ENCODE measurements at places on chromosomes 7 and 10. TPM values are rescaled to one million over a fixed set of nuclear protein-coding genes. Genes with fewer than 3 reads are reported as not detected.
A peak's percentile ranks its signal among the peaks of the same experiment; 100 is the strongest.

GRCh38 chr10:61465171-61465496 is 12.0 kb upstream of the TMEM26 start:
- H3K4me3 ChIP-seq: no peak overlapping the region
- no peak overlapping the region for H3K27ac ChIP-seq
- H3K4me1 ChIP-seq: peaks cover 15% of the 10 kb centered on the region
- DNase-seq: no peak
- no peaks in the 10 kb centered on the region for H3K27me3 ChIP-seq

DNA sequence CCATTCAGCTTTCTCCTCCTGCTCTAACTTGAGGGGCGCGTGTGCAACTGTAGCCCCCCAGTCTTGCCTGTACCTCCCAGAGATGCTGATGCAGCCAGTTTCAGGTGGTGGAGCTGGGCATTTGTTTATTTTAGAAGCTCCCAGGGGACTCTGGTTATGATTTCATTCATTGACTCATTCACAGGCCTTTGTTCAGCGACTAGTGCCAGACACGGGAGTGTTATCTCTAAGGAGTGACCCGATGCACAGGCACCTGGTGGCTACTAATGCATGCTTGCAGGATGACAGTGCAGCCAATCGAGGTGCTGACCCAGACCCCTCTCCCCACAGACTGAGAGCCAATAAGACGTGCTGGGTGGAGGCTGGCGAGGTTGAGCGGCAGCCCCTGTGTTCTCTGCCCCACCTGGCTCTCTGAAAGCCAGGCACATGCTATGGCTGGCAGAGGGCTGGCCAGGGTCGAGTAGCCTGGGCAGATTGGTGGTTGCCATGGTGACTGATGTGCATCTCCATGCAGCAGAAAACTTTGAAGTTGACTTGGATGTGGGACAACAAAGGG is 19.7 kb upstream of the SLC18A2 start:
- DNase-seq: no peak
- no peaks in the 10 kb centered on the region for H3K4me1 ChIP-seq
- H3K36me3 ChIP-seq: no peaks in the 10 kb centered on the region
- H3K27ac ChIP-seq: no peak overlapping the region
- no peak overlapping the region for H3K4me3 ChIP-seq

GRCh38 chr10:11813855-11814567 is 9.1 kb upstream of the PROSER2 start:
- no peaks in the 10 kb centered on the region for H3K4me1 ChIP-seq
- no peaks in the 10 kb centered on the region for H3K27me3 ChIP-seq
- no peaks in the 10 kb centered on the region for H3K36me3 ChIP-seq
- no peak overlapping the region for H3K27ac ChIP-seq
- no peak overlapping the region for H3K4me3 ChIP-seq

- no peaks in the 10 kb centered on the region for H3K4me1 ChIP-seq
- peak; percentile 58 for DNase-seq
- H3K4me3 ChIP-seq: no peak overlapping the region
- no peaks in the 10 kb centered on the region for H3K36me3 ChIP-seq
These were observed 45.3 kb upstream of the ZMIZ1 start for GRCh38 chr10:79023240-79024162.

DNA sequence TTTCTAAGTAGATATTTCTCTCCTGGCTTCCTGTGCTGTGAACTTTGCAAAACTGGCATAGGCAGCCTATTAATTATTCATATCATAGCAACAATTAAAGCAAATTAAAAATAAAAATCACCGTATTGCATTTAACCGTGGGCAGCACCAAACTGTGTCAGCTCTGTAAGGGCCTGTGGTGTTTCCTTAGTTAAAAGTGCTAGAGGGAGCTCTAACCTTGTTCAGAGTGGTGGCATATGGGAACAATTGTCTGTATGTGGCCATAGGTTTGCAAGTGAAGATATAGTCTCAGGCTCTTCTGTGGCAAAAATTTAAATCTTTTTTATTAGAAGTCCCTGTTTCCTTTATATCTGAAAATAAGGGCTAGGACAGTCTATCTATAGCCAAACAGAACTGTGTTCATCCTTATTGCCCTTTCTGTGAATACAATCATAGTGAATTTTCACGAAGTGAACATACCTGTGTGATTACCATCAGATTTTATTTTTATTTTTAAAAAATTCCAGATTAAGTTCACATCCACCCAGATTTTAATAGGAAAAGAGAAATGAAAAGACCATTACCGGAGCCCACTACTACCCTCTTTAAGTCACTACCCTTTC is 92.6 kb downstream of the POLL start:
- no peak overlapping the region for H3K27ac ChIP-seq
- H3K4me1 ChIP-seq: no peaks in the 10 kb centered on the region
- no peaks in the 10 kb centered on the region for H3K27me3 ChIP-seq
- DNase-seq: no peak
- no peaks in the 10 kb centered on the region for H3K36me3 ChIP-seq

- no peak overlapping the region for H3K27ac ChIP-seq
- no peak overlapping the region for H3K4me3 ChIP-seq
- no peak for DNase-seq
These were observed 2.0 kb downstream of the UTF1 start for GRCh38 chr10:133231946-133232574.

DNA sequence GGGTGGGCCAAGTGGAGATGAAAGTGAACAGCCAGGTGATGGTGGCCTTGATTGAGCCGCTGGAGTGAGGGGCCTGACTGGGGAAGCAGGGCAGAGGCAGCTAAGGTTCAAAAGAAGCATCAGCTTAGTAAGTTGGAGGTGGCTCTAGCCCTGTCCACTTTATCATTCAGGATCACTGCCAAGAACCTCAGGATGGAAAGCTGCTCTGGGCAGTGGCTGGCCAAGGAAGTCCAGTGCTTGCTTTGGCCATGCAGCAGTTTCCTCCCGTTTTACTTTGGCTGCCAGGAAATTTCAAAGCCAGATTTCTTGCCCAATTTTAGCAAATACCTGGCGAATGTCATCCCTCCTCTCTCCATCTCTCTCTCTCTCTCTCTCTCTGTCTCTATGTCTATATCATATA is 384.9 kb downstream of the PLXNA4 start:
- peaks cover 9% of the 10 kb centered on the region for H3K36me3 ChIP-seq
- H3K4me1 ChIP-seq: no peaks in the 10 kb centered on the region
- no peaks in the 10 kb centered on the region for H3K27me3 ChIP-seq

DNA sequence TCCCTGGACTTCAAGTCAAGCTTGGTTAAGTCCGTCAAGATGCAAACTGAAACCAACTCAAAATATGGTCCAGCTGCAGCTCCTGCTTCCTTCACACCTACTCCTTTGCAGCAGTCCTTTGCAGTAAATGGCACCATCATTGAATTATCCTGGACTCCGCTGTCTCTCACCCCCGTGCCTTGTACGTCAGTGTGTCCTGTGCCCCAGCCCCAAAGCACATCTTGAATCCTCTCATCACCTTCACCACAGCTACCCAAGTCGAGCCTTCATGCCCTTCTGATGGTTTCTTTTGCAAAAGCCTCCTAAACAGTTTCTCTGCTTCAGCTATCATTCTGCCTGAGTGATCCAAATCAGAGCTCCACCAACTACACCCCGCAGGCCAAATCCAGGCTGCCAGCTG is 88.4 kb upstream of the LEP start:
- DNase-seq: no peak
- no peak overlapping the region for H3K4me3 ChIP-seq

DNA sequence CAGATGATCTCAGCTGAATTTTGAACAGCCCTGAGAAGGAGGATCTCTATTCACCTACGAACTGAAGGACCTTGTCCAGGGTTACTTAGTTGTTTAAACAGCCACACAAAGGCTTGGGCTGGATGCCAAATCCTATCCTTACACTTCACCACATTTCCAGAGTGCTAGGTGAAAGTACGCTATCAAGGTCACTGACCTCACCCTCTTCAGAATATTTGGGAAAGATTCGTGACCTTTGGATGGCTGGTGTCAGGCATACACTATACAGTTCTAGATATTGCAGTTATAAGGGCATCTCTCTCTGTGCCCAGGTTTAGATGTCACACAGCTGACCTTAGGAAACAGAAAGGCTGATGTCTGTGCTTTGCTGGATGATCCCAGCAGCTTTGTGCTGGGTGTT is 61.2 kb upstream of the ABLIM1 start:
- no peaks in the 10 kb centered on the region for H3K36me3 ChIP-seq
- H3K4me1 ChIP-seq: peaks cover 20% of the 10 kb centered on the region
- no peak for DNase-seq
- no peak overlapping the region for H3K4me3 ChIP-seq
- no peak overlapping the region for H3K27ac ChIP-seq
- no peaks in the 10 kb centered on the region for H3K27me3 ChIP-seq

- H3K27ac ChIP-seq: no peak overlapping the region
- peaks cover 21% of the 10 kb centered on the region for H3K36me3 ChIP-seq
- H3K4me1 ChIP-seq: no peaks in the 10 kb centered on the region
- no peak for DNase-seq
- no peaks in the 10 kb centered on the region for H3K27me3 ChIP-seq
These were observed 32.1 kb downstream of the LRRC27 start for GRCh38 chr10:132363921-132364593.

GRCh38 chr10:30186371-30186875 is 127.0 kb upstream of the JCAD start:
- no peak for DNase-seq
- H3K27me3 ChIP-seq: no peaks in the 10 kb centered on the region
- H3K27ac ChIP-seq: peak overlapping the region; percentile 15
- peaks cover 6% of the 10 kb centered on the region for H3K4me1 ChIP-seq
- H3K4me3 ChIP-seq: no peak overlapping the region

GRCh38 chr10:93315246-93315645 is 166.9 kb downstream of the MYOF start:
- no peak overlapping the region for H3K4me3 ChIP-seq
- no peaks in the 10 kb centered on the region for H3K27me3 ChIP-seq
- H3K27ac ChIP-seq: no peak overlapping the region
- no peak for DNase-seq

DNA sequence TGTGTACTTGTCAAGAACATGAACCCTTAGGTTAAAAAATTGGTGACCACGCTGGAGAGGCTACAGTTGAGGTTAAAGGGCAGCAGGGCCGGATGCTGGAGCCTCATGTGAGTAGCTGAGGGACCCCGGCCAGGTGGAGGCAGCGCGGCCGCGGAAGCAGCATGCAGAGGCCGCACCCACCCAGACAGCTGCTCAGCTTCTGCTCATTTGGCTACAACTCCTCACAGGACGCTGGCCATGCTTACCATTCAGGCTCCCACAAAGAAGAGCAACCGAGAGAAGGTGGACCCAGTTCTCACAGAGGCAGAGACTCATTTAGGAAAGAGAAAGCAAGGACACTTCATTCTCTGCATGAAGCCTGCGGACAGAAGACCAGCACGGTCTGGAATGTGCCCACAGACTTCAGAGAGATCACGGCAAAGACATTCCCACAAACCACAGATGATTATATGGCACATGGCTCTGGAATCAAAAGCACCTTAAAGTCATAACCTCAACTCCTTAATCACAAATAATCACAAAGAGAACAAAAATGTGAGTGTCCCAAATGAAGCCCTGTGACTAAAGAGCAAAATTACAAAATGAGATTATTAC is 94.4 kb downstream of the VOPP1 start:
- peaks cover 3% of the 10 kb centered on the region for H3K36me3 ChIP-seq
- no peaks in the 10 kb centered on the region for H3K4me1 ChIP-seq
- no peak overlapping the region for H3K27ac ChIP-seq
- DNase-seq: no peak
- no peaks in the 10 kb centered on the region for H3K27me3 ChIP-seq

GRCh38 chr7:55026086-55026790 is 7.4 kb downstream of the EGFR start:
- peak overlapping the region; percentile 60 for H3K27ac ChIP-seq
- H3K4me1 ChIP-seq: peaks cover 16% of the 10 kb centered on the region
- no peaks in the 10 kb centered on the region for H3K27me3 ChIP-seq
- no peak for DNase-seq

GRCh38 chr7:140456551-140457051 is 22.7 kb downstream of the MKRN1 start:
- H3K4me3 ChIP-seq: no peak overlapping the region
- H3K27ac ChIP-seq: no peak overlapping the region
- H3K36me3 ChIP-seq: peaks cover 50% of the 10 kb centered on the region
- DNase-seq: no peak
- H3K27me3 ChIP-seq: no peaks in the 10 kb centered on the region

GRCh38 chr10:96370584-96371157 is 11.9 kb upstream of the OPALIN start:
- peaks cover 8% of the 10 kb centered on the region for H3K4me1 ChIP-seq
- no peaks in the 10 kb centered on the region for H3K36me3 ChIP-seq
- H3K27me3 ChIP-seq: no peaks in the 10 kb centered on the region
- no peak overlapping the region for H3K27ac ChIP-seq
- no peak for DNase-seq

DNA sequence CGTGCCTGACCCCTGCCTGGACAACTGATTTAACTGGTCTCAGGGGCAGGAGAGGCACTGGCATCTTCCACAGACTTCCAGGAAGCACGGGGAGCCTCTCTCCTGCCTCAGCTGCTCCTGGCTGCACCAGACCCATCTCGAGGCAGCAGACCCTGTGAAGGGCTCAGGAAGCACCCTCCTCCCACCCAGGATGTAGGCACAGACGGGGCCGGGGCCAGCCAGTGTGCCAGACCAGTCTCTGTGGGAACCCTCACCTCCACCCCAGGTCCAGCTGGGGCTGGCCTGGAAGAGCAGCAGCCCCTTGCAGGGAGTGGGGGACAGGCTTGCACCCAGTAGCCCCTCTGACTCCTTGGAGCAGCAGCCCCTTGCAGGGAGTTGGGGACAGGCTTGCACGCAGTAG is 56.3 kb downstream of the RASGEF1A start:
- H3K4me1 ChIP-seq: no peaks in the 10 kb centered on the region
- H3K4me3 ChIP-seq: no peak overlapping the region
- no peaks in the 10 kb centered on the region for H3K36me3 ChIP-seq
- H3K27me3 ChIP-seq: no peaks in the 10 kb centered on the region

DNA sequence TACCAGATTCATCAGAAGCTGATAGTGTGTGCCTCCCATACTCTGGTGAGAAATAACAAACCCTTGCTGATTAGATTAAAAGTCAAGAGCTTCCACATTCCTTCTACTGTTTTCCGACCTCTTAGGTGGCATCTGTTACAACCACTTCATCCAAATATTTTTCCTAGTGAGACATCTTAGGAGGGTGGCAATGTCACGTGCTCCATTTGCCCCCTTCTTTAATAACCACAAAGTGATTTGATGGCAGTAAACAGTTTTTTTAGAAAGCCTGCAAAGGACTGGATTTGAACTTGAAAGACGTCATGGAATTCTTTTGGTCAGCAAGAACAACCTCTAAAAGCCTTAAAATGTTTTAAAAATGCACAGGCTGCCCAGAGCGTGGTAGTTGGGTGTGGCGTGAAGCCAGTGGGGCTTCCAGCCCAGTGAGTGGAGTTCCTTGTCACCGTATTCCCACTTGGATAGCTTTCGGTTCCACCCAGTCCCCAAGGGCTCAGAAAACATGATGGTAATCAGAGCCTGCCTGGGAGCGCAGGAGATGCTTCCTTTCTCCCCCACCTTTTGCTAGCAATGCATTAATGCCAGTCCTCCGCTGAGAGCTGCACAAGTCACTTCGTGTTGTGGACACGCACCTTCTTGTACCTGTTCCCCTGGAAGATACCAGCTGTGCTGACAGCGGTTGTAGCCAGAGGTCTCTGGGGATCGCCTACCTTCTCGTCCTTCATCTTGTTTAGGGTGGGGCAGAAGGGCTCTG is 256.4 kb downstream of the KIAA1217 start:
- DNase-seq: no peak
- peak overlapping the region; percentile 47 for H3K27ac ChIP-seq
- H3K4me3 ChIP-seq: peak overlapping the region; percentile 29
- H3K36me3 ChIP-seq: no peaks in the 10 kb centered on the region
- H3K27me3 ChIP-seq: no peaks in the 10 kb centered on the region

GRCh38 chr10:131198843-131199242 is 112.7 kb downstream of the TCERG1L start:
- H3K4me3 ChIP-seq: no peak overlapping the region
- H3K4me1 ChIP-seq: no peaks in the 10 kb centered on the region

The URGCP gene
- 29.2 TPM for total RNA-seq

The NOS3 gene
- total RNA-seq: 185 TPM

The GAD2 gene
- total RNA-seq: not detected

The TMEM196 gene
- total RNA-seq: not detected

The ZNF488 gene
- total RNA-seq: not detected

The MNX1 gene
- not detected for total RNA-seq

The SEC31B gene
- 9.2 TPM for total RNA-seq

The SAMD9 gene
- 5.6 TPM for total RNA-seq

The NRG3 gene
- 1.6 TPM for total RNA-seq
